ENCODE measurements at places on chromosomes 5 and 9. TPM values are rescaled to one million over a fixed set of nuclear protein-coding genes. Genes with fewer than 3 reads are reported as not detected.

GRCh38 chr5:28743025-28743715 is 1704.8 kb upstream of the CDH9 start:
- H3K27ac ChIP-seq: no peak overlapping the region
- H3K36me3 ChIP-seq: no peaks in the 10 kb centered on the region
- no peaks in the 10 kb centered on the region for H3K4me1 ChIP-seq
- H3K27me3 ChIP-seq: no peaks in the 10 kb centered on the region
- no peak overlapping the region for H3K4me3 ChIP-seq

GRCh38 chr9:89496645-89497256 is 1.2 kb downstream of the SEMA4D start:
- no peak for DNase-seq
- peak overlapping the region; percentile 79 for H3K4me3 ChIP-seq
- peaks cover 11% of the 10 kb centered on the region for H3K27me3 ChIP-seq

DNA sequence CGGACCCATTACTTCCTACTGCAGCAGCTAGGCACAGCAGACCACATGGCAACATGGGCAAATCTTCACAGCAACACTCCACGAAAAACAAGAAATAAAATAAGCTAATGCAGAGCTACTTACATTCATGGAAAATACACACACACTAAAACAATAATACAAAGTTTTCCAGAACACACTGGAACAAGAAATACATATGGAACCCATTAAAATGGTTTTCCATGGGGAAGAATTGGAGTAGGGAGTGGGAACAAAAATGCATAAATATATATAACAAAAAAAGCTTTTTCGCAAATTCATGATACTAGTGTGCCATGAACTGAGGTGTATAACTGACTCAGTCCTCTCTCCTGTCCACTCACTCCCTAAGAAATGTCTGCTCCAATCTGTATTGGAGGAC is 8.3 kb downstream of the ADAMTS12 start:
- no peaks in the 10 kb centered on the region for H3K36me3 ChIP-seq
- H3K4me3 ChIP-seq: no peak overlapping the region
- H3K27me3 ChIP-seq: peaks cover 24% of the 10 kb centered on the region

DNA sequence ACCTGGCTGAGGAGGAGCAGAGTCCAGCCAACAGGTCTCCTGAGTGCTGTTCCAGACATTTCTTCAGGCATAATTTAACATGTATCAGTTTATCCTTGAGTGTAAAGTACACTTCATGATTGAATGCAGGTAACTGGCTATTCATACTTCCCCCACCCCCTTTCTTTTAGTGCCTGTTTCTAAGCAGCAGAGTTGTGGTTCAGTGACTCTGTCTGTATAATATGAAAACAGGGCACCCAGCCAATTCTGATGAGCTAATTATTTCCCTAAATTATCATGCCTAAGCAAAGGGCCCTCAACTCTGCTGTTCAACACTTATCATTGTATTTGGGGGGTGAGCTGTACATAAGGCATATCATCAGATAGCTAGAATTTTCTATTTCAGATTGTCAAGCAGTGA is 51.9 kb upstream of the ZSWIM6 start:
- H3K36me3 ChIP-seq: no peaks in the 10 kb centered on the region
- no peak overlapping the region for H3K4me3 ChIP-seq
- H3K27ac ChIP-seq: no peak overlapping the region

DNA sequence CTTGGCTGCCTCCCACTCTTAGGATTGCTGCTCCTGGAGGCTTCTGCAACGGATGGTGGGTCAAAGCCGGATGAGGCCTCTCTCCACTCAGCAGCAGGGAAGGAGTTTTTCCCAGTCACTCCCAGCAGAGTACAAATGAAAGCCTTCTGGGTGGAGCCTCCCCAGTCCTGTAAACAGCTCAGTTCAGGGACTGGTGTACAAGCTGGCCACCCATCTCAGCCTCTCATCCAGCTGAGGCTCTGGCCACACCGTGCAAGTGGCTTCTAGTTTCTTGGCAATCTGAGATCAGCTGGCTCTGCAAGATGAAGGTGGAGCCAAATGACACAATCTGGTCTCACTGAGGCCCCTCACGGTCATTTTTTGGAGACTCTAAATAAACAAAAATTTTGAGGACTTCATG is 10.0 kb downstream of the GPX3 start:
- H3K4me3 ChIP-seq: no peak overlapping the region
- H3K27me3 ChIP-seq: no peaks in the 10 kb centered on the region
- H3K36me3 ChIP-seq: peaks cover 93% of the 10 kb centered on the region
- DNase-seq: peak; percentile 73
- peaks cover 62% of the 10 kb centered on the region for H3K4me1 ChIP-seq

DNA sequence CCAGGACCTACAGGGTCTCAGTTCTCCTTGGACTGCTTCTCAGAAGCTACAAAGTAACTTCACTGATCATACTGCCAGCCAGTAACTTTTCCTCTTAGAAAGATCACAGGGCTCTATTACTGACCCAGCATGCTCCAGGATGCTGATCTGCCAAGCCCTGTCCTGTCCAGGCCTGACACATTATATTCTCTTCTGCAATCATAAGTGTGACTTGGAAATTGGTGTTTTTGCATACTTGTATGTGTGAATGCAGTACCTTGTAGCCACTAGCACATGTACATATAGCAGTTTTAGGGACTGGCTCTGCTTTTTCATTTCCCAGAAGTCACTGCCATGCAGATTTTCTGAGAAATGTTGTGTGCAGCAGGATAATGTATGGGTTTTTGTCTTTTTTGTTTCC is 40.1 kb upstream of the CCNH start:
- H3K27ac ChIP-seq: no peak overlapping the region
- DNase-seq: no peak
- H3K36me3 ChIP-seq: no peaks in the 10 kb centered on the region
- H3K27me3 ChIP-seq: no peaks in the 10 kb centered on the region
- no peak overlapping the region for H3K4me3 ChIP-seq

DNA sequence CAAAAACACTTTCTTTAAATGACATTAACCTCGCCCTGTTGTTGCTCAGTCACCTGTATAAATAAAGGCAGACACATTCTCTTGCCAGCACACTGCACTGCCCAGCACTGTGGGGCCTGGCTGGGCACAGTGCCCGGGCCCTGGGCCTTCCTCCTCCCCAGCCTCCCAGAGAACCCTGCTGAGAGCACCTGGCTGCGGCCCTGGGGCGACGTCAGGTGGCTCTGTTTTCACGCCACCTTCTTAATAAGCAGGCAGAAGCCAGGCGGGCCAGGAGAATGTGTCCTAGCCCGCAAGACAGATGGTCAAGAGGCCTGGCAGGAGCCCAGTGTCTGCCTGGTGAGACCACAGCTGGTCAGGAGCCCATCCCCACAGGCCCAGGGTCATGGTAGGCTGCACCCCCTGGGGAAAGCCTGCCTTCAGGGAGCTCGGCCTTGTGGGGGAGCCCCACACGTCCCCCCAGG is 8.2 kb upstream of the AGPAT2 start:
- no peak for DNase-seq
- no peak overlapping the region for H3K4me3 ChIP-seq
- peaks cover 51% of the 10 kb centered on the region for H3K4me1 ChIP-seq
- no peaks in the 10 kb centered on the region for H3K36me3 ChIP-seq

DNA sequence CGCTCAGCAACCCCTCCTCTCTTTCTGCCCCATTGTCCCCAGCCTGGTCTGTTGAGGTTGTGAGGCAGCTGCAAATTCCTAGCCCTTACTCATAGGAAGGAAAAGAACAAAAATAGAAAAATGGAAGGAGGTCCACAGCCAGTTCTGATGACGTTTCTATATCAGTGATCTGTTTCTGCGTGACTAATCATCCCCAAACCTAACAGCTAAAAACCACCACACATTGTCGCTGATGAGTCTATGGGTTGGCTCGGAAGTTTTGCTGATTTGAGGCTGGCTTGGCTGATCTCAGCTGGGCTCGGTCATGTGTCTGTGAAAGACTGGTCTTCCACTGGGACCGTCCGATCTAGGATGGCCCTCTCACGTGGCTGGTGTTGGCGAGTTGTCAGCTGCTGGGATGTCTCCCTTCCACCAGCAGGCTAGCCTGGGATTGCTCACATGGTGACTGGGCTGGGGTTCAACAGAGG is 200.6 kb upstream of the ZNF618 start:
- H3K4me3 ChIP-seq: no peak overlapping the region
- no peaks in the 10 kb centered on the region for H3K36me3 ChIP-seq
- no peak overlapping the region for H3K27ac ChIP-seq
- H3K27me3 ChIP-seq: peaks cover 13% of the 10 kb centered on the region
- H3K4me1 ChIP-seq: peaks cover 15% of the 10 kb centered on the region

Gene TLX3
- not detected for total RNA-seq

Gene FBP2
- 0.33 TPM for total RNA-seq

DNA sequence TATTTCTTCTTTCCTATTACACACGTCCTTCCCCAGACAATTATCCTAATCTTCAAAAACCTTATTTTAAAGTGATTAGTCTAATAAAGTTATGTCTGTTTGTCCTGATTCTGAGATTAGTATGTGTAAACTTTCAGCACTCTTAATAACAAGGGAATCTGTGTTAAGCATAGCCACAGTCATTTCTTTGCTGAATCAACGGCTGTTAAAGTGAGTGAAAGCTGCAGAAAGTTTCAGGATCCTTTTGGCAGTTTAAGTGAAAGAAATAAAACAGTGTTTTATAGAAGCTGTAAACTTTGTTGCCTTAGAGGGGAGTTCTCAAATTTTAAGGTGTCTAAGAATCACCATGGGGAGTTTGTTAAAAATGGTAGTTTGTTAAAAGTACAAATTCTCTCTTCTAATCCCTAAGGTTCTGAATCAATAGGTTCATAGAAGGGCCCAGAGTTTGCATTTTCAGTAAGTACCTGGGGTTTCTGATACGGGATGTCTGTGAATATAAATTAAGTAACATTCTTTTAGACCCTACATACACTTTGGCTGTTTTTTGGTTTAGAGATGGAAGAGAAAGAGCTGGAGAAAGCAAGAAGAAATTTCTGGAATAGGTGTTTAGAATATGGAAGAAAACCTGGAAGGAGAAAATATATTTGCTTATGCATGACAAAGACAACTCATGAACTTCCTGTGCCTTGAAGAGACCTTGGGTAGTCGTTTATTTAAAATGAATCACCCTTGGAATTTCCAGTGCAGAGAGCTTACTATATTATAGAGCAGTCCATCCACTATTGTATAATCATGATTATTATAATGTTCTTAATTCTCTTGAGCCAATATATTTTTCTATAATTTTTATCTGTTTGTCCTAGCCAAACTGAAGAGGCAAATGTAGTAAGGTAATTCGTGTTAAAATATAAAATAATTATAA is 45.7 kb downstream of the SCAMP1 start:
- no peak overlapping the region for H3K4me3 ChIP-seq
- no peak overlapping the region for H3K27ac ChIP-seq
- H3K36me3 ChIP-seq: no peaks in the 10 kb centered on the region

DNA sequence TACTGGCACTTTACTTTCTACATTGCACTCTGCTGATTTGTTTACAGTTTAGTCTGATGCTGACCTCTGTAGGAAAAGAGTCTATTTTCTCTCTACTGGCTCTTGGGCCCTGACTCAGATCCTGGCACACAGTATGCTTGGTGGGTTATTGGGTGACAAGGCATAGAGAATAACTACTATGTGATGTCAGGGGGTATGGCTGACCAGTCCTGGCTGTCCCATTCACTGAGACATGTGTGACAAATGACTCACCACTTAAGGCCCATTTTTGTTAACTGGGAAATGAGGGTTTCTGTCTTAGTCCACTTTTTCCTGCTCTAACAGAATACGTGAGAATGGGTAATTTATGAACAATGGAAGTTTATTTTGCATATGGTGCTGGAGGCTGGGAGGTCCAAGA is 66.4 kb downstream of the DAPK1 start:
- no peak overlapping the region for H3K4me3 ChIP-seq
- H3K27me3 ChIP-seq: no peaks in the 10 kb centered on the region
- no peak overlapping the region for H3K27ac ChIP-seq
- no peaks in the 10 kb centered on the region for H3K36me3 ChIP-seq
- DNase-seq: no peak

- H3K36me3 ChIP-seq: peaks cover 22% of the 10 kb centered on the region
- DNase-seq: no peak
- H3K4me3 ChIP-seq: peak overlapping the region; percentile 11
- peaks cover 97% of the 10 kb centered on the region for H3K4me1 ChIP-seq
These were observed 125.6 kb upstream of the DMRT1 start for GRCh38 chr9:715743-716400.

- peaks cover 8% of the 10 kb centered on the region for H3K27me3 ChIP-seq
- H3K36me3 ChIP-seq: no peaks in the 10 kb centered on the region
- H3K4me1 ChIP-seq: no peaks in the 10 kb centered on the region
- no peak for DNase-seq
These were observed 8.4 kb upstream of the KIF12 start for GRCh38 chr9:114107286-114108001.

DNA sequence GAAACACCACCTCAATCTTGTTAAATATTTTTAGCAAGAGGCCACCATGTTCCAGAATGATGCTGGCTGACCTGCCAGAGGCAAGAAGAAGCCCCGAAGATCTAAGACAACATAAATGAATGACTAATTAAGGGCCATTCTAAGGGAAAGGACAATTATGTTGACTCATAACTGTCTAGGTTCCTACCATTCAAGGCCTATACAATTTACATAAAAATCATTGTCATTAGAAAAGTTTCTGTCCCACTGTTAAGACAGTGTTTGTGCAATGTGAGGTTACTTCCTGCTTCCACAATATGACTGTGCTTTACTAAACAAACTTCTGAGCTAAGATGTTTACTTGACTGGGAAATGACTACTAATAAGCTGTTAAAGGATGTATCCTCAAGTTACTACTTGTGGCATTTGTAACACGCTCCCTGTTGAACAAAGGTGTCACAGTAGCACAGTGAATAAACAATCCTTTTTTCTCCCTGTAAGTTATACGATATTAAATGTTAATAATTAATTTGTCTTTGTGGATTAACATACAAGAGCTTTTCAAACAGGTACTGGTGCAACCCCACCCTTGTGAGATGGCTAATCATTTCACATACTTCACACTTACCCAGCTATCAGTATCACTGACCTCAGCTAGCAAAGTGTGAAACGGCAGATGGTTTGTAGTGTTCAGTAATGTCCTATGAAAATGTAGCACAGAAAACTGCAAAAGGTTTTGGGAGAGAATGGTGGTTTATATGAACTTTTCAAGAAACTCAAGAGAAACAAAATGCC is 195.8 kb downstream of the EFNA5 start:
- no peak for DNase-seq
- H3K4me1 ChIP-seq: peaks cover 49% of the 10 kb centered on the region
- H3K27me3 ChIP-seq: no peaks in the 10 kb centered on the region
- no peaks in the 10 kb centered on the region for H3K36me3 ChIP-seq

GRCh38 chr9:88973281-88974045 is 17.8 kb upstream of the S1PR3 start:
- H3K36me3 ChIP-seq: no peaks in the 10 kb centered on the region
- no peak for DNase-seq
- no peak overlapping the region for H3K27ac ChIP-seq
